Hypothalamus (tissue), 51 donors: ENCODE measurements at places on chromosomes 6 and 20.

DNA sequence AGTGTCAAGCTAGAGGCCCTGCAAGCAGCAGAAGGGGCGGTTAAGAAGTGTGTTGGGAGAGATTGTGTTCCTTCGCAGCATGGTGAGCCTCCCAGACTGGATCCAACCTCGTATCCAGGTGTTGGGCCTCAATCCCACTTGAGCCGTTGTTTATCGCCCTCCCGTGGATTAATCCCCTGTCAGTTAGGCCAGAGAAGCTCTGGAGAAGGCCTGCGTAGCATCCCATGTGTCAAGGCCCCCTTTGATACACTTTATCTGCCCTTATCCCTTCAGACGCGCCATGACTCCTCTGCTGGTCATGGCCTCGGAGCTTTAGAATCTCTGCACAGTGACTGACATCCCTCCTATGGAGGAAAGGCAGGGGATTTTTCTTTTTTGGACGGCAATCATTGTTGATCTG is 181.0 kb downstream of the ZFP64 start:
- no peak for DNase-seq

GRCh38 chr6:132466952-132467351 is 46.0 kb downstream of the STX7 start:
- DNase-seq = no peak

DNA sequence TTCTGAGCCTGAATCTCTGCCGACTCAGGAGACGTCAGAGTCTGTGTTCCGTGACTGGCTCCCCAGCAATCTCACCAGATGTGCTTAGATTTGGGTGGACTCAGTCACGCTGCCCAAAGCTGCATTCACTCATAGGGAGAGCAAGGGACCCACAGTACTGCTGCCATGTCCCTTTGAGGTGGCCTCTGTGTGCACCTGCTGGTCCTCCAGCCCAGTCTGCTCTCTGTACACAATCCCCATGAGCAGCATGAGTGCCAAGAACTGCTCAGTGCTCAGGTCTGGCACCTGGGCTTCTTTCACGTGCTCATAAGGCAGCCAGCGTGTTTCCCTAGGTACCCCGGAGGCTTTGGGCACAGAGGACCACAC is 44.2 kb upstream of the TIAM2 start:
- no peak for DNase-seq

DNA sequence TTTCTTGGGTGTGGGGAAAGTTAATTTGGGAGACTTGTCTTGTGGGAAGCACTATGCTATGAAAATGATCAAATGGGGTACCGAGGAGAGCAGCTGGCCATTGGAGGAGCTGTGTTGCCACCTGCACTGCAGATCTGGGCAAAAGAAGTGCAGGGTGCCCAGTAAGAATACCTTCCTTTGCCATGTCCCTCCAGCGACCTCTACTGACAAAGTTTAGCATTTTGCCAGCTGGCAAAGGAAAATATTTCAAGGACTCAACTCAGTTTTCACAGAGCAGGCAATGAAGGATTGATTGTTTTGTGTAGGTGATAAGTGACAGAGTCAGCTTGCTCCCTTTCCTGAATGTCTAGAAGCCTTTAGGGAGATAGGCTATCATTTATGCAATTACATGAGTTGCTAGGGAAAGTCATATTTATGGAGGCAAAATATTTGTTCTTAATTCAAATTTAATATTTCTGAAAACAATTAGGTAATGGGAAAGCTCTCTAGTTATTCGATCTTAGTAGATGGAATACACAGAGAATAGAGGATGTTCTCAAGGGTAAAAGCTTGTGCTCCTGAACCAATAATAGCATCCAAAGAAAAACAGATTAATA is 118.4 kb downstream of the FARS2 start:
- no peak for DNase-seq

DNA sequence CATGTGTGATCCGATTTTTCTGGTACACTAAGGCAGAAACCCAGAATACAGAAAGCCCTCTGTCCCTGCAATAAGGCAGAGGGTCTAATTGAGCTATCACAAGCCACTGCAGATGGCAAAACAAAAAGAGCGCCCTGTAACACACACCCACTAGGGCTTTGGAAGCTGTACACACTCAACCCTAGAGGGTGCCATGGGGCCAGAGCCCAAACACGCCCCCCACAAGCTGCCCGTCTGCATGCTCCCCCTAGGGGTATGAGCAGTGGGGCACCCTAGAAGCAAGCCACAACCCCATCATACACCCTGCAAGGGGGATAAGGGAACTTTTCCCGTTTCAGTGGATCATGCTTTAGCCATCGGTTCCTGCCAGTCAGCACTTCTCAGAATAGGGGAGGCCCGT is 62.2 kb upstream of the PDE10A start:
- DNase-seq = no peak

DNA sequence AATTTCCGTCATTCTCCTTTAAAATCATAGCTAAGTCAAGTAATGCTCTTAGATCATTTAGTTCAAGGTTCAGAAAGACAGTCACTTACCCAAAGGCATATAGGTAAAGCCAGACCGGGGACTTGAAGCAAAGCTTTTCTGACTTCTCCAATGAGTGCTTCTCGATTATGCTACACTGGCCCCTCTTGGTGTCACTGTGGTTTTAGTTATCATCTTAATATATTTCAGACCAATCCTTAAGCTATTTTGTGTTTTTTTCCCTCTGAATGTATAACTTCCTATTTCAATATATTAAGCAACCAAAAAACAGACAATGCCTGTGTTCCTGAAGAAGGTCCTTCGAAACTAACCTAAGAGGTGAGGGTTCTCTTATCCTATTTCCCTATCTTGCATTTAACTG is 3.9 kb downstream of the PRDM1 start:
- DNase-seq = no peak

DNA sequence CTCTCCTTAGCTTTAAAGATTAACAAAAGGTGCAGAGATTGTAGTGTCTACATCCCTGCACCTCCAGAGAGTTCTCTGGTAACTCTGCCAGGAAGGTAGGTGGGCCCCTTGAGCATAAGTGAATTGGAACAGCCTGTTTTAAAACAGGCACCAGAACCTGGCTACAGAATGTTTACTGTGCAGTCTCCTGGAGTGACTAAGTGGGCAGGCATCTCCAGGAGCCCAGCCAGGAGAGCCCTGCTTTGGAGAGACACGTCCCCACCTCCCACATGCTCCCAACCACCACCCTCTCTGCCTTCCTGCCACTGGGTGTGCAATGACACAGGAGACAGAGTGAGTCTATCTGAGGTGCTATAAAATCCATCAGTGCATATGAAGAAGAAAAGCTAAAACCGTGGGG is 110.3 kb upstream of the EYA4 start:
- no peak for DNase-seq

DNA sequence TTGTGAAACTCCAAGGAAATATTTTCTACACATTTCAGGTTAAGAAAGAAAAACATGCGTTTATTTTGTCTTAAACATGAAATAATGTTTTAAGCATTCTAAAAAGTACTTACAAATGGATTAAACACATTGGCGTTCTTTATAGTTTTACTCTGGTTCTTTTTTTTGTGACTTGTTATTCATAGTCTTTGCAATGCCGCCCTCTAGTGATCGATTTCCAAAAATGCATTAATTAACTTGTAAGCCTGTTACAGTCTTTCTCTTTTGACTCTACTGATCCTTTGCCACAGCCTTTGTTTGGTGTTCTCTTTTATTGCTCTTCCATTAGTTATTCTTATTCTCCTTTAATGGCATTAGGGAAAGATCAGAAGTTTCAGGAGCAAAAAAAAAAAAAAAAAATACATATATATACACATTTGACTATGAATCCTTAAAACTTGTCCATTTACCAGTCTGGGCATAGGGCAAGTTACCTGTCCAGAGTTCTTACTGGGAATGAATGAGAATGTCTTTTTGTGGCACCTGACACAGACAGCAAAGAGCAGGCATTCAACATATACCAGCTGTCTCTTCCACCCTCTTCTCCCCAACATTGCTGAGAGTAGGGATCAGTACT is 59.9 kb downstream of the MACROD2 start:
- DNase-seq = no peak

DNA sequence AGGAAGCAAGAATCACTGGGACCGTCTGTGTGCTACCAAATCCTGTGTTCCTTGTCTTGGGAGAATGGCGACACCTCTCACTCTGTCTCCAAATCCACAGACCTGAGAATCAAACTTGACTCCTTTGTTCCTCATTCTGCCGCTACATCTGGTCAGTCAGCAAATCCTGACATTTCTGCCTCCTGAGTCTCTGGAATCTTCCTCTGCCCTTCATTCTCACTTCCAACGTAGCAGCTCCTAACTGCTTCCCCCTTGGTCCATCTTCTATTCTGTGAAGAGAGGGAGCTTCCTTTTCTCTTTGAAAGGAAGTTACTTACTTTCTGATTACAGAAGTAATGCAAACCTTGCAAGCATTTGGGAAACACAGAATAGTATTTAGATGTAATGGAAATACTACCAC is 37.7 kb downstream of the SYTL3 start:
- no peak for DNase-seq

- no peak for DNase-seq
Observed at GRCh38 chr6:110556317-110557110, 80.1 kb upstream of the SLC22A16 start.

GRCh38 chr20:37575884-37576283 is 48.2 kb upstream of the BLCAP start:
- DNase-seq = no peak

DNA sequence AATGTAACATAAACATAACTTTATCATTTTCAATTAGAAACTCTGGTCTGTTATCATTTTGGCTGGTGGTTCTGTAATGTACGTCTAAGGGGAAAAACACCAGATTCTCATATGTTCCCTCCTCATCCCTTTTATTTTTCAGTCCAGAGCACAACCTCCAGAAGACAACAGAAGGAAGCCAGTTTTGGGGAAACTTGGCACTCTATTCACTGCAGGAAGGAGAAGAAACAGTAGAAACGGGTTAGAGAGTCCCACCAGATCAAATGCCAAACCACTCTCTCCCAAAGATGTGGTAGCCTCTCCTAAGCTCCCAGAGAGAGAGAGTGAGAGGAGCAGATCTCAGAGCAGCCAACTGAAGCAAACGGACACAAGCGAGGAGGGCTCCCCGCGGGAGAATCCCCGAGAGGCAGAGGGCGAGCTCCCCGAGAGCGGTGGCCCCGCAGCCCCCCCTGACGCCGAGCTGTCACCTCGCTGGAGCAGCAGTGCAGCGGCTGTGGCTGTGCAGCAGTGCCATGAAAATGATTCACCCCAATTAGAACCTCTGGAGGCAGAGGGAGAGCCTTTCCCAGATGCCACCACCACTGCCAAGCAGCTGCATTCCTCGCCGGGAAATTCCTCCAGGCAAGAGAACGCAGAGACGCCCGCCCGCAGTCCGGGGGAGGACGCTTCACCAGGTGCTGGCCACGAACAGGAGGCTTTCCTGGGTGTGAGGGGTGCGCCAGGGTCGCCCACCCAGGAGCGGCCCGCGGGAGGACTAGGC is 117.8 kb downstream of the RTN4IP1 start:
- DNase-seq = no peak

DNA sequence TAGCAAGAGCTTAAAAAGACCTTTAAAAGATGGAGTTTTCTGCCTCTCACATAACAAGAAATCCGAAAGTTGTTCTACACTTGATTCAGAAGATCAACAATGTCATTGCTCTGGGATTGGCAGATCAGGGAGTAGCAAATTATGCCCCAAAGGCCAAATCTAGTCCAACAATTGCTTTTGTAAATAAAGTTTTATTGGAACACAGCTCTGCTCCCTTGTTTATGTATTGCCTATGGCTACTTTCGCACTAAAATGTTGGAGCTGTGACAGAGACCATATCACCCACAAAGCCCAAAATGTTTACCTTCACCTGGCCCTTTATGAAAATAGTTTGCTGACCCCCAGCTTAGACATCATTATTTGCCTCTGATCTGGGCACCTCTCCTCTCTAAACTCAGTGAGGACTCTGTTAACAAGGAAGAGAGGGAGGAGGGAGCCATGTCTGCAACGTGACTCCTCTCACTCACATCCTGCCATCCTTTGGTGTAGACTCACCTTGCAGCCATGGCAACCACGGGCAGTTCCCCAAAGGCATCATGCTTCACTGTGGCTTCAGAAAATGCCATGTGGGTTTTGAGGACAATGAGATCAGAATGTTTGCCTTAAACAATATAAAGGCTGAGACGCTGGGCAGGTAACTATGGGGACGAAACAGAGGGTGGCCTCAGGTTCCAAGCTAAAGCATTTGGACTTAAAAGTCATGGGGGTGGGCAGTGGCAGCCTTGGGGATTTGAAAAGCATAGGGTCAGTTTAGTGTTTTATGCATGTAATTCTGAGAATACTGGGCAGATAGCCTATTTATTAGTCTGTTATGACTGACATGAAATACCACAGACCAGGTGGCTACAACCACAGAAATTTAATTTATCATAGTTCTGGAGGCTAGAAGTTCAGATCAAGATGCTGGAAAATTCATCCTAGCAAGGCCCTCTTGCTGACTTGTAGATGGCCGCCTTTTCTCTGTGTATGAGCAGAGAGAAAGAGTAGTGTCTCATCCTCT is 149.7 kb upstream of the TNFAIP3 start:
- no peak for DNase-seq

DNA sequence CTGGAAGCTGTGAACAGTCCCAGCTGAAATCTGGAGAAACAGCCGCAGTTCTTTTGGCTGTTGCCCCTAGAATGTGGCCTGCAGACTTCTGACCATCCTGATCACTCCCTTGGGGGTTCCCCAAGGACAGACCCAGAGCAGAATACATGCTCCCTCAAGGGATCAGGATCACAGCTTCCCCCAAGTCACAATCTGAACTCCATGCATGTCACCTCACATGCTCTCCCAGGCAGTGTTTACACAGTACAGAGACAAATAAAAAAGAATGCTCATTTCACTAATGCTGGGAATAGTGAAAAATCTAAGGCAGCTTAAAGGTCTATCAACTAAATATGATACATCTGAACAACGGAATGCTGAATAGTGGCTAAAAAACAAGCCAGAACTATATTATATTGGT is 20.5 kb downstream of the SPAG4 start:
- DNase-seq = no peak

DNA sequence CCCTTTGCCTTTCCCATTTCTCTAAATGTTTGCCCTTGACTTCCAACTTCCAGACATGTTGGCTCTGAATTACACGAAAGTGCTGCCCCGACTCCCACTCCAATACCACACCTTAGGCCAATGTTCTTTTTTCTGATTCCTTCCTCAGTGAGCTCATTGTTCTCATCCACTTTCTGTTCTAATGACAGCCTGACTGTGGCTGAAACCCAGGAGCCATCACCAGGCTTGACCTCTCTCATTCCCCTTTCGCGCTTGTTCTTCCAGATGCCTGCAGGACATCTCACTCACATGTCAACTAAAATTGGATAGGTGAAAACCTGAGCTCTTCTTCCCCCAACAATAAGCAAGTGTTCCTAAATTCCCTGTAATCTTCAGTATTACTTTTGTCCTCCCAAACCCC is 40.4 kb downstream of the PTPRK start:
- DNase-seq = no peak

DNA sequence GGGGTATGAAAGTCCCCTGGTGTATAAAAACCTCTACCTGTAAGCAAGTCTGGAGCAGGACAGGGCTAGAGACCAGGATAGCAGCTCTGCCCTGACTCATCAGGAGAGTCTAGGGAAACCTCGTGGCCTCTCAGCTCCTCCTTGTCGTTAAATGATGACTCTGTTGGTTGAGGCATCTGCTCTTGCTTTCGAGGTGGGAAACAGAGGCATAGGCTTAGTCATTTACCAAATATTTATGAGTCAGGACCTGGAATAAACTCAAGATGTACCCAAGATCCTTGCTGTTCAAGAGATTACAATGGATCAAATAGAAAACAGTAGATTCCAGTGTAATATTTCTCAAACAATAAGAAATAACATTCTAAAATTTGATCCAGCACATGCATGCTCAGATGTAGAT is 5.5 kb downstream of the MANBAL start:
- DNase-seq = no peak
